ENCODE measurements at places on chromosomes 13 and 19.

DNA sequence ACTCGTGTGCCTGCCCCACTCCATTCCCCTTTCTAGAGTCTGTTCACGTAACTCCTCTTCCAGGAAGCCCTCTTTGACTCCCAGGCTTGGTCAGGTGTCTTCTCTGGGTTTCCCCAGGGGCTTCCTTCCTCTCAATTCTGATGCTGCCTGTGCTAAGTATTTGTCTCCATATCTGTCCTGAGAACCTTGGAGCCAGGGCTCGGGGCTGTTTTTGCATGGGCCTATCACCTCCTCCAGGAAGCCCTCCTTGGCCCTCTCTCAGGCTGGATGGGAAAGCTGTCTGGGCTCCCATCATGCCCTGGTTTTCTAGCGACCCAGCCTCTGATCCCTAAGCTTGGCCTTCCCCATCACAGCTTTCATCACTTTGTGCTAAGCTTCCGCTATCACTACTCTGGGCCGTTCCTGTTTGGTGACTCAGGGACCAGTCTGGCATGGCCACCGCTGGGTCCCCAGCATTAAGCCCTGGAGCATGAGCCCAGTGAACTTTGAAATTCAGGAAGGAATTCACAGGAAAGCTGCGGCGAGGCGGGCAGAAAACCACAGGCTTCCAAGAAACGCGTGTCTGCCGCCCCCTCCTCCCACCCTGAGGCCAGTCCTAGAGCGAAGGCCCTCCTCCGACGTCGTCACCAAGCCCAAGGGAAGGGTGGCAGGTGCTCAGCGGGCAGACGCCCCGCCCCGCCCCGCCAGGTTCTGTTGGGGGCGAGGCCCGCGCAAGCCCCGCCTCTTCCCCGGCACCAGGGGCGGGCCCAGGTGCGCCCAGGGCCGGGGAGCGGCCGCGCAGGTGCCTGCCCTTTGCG, 486 bp upstream of the SPINT2 start:
- DNase-seq = peak; percentile 68

GRCh38 chr19:32224371-32225244, 120.8 kb upstream of the ZNF507 start:
- DNase-seq = peak; percentile 3

- no peak for DNase-seq
Observed at GRCh38 chr13:80666782-80667552, 326.0 kb upstream of the SPRY2 start.

GRCh38 chr19:3537438-3538240, 1.3 kb upstream of the TEKTIP1 start:
- DNase-seq = no peak

DNA sequence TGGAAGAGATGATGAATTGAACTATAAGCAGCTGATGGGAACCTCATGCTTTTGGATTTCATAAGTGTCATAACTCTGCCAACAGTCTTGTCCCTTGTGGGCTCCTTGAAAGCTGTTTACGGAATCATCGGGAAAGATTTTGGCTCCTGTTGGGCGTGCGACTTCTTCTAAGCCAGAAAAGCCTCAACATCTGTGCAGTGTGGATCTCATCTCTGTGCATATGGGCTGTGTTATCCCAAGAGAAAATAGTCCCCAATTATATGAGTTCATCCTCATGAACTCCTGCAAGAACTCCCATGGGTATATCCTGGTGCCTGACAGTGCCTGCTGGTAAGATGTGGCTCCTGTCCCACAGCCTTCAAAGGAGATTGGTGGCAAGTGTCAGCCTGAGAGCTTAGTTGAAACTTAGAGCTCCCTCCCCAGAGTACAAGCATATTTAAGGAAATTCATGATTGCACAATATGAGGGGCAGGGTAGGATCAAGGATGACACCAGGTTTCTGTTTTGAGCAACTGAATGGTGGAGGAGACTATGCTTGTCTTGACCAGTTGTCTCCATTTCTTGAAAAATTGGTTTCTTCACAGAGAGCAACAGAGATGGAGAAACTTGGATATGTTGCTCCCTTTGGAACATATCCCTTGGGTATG, 243.5 kb downstream of the ITGBL1 start:
- DNase-seq = no peak

DNA sequence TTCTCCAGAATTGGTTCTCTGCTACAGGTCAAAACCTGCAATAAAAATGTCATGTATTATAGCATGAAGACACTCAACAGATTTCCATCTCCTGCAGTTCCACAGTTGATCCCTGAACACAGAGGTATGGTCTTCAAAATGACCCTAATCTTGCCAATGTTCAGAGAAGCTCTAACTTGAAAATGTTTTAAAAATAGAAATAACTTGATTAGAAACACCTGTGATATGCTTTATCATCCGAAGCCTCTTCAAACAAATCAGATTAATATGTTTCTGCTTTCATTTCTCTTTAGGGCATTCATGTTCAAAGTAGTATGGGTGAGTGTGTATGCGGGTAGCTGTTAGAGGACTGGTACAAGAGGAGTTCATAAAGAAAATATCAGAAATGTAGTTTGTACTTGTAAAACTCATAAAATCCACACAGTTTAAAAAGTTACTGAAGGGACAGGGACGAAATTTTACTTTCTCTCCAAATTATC, 60.4 kb downstream of the KCNRG start:
- DNase-seq = no peak

GRCh38 chr19:50646074-50646807, 3.0 kb upstream of the C19orf81 start:
- DNase-seq = no peak

DNA sequence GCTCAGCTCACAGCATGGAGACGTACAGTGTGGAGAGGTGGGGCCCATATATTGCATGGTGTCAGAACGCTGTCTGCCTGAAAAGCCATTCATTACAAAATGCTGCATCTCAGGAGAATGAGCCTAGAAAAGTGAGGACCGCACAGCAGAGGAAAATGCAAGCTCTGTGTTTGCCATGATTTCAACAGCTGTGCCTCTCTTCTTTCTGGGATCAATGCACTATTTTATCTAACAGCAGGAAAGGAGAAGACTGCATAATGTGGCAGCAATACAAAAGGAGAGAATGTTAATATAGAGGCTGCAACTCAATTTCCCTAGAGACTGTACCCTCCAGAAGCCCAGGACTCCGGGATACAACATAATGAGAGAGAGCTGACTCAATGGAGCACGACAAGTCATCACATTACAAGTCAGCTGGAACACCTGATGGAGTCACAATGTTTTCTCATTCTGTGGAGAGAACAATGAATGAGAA, 368.0 kb downstream of the FGF14 start:
- DNase-seq = no peak

DNA sequence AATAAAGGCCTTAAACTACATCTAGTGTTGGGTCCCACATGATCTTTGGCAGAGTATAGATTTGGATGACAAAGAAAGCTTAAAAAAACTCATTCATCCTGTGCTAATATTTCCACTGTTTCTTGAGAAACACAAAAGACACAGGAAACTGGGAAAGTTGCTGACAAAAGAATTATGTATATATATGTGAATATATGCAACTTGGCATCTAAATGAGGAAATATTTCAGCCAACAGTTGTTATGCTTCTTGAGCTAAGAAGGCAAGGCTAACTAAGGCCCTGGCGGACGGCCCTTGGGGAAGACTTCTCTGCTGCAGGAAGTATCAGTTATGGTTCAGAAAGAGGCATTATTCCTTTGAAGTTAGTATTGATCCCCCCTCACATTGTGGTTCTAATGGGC, 491.8 kb downstream of the DIAPH3 start:
- DNase-seq = no peak

DNA sequence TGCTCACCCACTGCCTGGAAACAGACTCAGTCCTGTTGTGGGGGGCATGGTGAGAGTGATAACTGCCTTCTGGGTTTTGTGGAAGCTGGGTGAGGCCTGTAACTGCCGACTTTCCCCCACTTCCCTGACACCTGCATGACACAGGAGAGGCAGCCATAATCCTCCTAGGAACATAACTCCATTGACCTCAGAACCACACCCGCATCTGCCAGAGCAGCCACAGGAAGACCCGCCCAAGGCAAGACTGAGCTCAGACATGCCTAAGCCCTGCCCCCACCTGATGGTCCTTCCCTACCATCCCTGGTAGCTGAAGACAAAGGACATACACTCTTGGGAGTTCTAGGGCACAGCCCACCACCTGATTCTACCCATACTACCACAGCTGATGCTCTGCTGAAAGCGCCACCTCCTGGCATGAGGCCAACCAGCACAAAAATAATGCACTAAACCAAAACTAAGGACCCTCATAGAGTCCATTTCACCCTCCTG, 326.7 kb downstream of the RBM26 start:
- no peak for DNase-seq

GRCh38 chr13:113014752-113015745, 46.0 kb downstream of the MCF2L start:
- no peak for DNase-seq
